ENCODE measurements at places on chromosomes 16 and 17.

DNA sequence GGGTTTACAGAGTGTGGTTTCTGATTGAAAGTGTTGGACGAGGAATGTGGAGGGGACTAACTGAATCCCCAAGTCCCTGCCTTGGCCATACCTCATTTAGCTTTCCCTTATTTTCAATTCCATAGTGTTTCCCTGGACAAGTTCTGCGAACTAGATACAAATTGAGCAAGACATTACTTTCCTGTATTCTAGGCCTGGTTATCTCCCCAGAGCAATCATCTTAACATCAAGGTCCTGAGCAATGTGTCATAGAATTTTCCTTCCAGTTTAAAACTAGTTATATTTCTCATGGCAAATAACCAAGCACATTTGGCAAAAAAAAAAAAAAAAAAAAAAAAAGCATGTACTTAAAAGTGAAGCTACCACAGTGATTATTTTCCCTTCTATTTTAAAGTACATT is 330.1 kb downstream of the CDH11 start:
- no peak for DNase-seq

DNA sequence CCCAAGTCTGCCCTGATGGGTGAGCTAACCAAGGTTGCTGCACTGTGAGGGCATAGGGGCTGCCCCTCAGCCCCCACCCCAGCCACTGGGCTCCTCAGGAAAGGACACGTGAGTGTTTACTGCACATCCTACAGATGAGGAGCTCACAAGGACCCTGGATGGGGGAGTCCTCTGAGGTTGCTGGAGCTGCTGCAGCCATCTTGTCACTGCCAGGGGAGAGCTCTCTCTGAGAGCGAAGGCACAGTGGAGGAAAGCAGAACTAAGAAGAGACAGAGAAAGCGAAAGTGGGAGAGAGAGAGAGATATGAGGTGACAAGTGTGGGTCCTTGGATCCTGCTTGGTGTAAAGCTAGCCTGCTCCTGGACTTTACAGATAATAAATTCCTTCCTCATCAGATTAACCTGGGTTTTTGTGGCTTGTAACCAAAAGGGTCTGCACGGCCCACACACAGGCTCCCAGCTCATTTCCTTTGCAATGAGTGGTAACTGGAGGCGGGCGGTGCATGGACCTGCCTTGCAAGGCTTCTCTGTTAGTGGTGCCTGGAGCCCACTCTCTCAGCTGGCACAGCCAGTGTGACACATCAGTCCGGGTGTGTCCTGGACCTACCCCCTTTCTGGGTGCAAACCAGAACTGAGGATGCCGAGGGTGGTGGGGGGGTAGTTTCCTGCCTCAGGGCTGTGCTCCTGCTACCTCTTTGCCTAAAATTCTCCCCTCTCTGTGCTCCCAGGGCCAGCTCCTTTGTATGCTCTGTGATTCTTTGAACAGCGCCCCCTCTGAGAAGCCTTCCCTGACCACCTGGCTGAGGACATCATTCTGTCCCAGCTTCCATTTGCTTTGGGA is 14.2 kb downstream of the SNX20 start:
- peak; percentile 45 for DNase-seq

DNA sequence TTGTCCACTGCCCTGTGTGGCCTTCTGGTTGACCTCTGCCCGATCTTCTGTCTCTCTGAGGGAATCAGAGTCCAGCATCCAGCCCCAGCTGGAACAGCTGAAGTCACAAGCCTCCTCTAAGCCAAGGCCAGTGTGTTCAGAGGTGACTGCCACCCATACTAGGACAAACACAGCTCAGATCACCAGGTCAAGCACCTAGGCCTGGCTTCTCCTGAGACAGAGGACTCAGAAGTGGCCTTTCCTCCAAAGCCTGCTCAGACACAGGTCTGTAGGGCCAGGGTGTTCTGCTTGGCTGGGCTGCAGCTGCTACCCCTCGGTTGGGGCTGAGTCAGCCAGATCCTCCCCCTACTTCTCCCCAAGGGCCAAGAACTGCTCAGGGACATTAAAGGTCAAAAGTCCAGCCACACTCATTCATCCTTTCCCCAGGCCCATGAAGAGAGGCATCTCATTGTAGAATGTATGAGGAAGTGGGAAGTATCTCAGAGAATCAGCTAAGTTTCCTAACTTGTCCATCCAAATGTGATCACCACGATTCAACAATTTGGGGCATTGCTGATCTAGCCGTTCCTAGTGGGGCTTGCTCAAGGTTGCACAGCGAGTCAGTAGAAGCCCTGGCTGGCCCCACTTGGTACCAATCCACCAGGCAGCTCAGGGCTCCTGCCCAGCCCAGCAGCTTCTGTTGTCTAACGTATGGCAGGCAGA is 7.6 kb downstream of the SLC46A1 start:
- DNase-seq, result no peak

GRCh38 chr17:31492880-31493655 is 101.6 kb downstream of the RAB11FIP4 start:
- DNase-seq, result peak; percentile 64

DNA sequence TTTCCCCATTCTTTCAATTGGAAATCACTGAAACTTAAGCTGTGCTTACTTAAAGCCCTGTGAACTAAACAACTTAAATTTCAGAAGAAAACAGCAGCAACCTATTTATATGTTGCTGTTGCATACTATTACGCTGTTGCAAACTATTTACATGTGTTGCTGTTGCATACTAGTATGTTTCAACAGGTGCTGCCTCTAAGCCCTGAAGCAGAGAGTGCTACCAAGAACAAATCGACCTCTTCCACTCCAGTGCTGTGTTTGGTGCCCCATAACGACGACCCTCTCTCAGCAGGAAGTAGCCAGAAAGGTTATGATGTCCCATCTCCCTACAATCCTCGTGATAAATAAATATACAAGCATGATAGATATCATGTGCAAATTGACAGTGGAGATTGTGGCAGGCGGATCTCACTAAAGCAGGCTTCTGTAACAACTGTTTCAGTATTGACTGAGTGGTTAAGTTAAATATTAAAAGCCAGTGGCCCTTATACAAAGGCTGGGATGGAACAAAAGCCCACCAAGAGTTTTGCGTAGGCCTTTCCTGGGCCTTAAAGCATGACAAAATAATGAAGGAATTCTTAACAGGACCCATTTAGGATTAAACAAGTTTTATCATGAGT is 5.7 kb upstream of the SCPEP1 start:
- no peak for DNase-seq

- no peak for DNase-seq
These were observed 260.8 kb downstream of the ZFHX3 start for GRCh38 chr16:72787130-72787513.
